Stimulated activated memory B cell treated with anti-CD40 and anti-IgM and Interleukin-4, amounts not matched to agents 10 μg/mL and 1 μg/mL and 100 μg/mL, for 72 hours (primary cell): ENCODE measurements at places on chromosomes 1 and 21.

GRCh38 chr1:208599063-208599462 lies 354.9 kb upstream of the PLXNA2 start:
- no peak for ATAC-seq

GRCh38 chr1:78911956-78912880 lies 94.3 kb downstream of the ADGRL4 start:
- no peak for ATAC-seq

GRCh38 chr1:75310067-75310466 lies 175.9 kb downstream of the LHX8 start:
- ATAC-seq: no peak

DNA sequence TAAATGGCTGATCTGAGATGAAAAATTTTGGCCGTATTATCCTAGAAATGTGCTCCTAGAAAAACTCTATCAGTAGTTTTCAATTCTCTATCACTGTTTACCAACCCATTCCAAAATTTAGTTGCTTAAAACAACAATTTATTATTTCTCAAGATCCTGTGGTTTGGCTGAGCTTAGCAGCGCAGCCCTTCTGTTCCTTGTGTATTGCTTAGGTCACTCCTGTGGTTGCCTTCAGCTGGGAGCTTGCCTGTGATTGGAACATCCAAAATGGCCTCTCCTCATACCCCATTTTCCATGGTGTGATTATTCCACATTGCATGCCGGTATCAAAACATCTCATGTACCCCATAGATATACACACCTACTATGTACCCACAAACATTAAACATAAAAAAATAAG lies 22.8 kb upstream of the STUM start:
- no peak for ATAC-seq

DNA sequence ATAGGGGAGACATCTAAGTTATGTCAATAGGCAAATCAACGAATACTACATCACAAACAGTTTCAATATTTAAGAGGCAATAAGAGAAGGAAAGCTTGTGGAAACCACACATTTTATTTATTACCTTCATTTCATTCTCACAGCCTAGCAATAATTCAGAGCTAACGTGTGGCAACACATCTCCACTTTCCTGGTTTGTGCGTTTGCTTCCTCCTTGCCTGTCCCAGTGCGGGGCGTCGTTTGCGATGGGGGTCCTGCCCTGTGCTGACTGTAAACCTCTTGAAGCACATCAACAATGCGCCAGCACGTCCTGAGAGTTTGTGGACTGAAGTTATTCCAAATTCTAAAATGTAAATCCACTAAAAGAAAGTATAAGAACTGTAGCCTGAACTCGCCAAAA lies 14.4 kb upstream of the VPS26C start:
- ATAC-seq: no peak

GRCh38 chr21:34818662-34819158 lies 149.9 kb downstream of the CLIC6 start:
- no peak for ATAC-seq

DNA sequence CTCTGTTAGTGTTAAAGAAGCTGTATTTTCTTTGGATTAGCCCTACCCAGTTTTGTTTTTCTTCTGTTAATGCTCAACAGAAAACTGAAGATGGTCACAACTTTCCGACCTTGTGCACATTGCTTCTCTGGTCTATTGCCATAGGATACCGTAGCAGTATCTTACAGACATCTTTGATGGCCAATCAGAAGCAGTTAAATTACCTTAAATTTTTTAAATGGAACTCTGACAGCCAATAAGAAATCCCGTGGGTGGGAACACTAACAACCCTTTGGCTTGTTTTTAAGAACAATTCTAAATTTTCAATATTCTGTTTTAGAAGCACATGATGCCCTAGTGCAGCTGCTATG lies 17.2 kb downstream of the NFYC start:
- ATAC-seq: peak; percentile 89

GRCh38 chr1:236553370-236553769 lies 29.6 kb downstream of the LGALS8 start:
- ATAC-seq: no peak

DNA sequence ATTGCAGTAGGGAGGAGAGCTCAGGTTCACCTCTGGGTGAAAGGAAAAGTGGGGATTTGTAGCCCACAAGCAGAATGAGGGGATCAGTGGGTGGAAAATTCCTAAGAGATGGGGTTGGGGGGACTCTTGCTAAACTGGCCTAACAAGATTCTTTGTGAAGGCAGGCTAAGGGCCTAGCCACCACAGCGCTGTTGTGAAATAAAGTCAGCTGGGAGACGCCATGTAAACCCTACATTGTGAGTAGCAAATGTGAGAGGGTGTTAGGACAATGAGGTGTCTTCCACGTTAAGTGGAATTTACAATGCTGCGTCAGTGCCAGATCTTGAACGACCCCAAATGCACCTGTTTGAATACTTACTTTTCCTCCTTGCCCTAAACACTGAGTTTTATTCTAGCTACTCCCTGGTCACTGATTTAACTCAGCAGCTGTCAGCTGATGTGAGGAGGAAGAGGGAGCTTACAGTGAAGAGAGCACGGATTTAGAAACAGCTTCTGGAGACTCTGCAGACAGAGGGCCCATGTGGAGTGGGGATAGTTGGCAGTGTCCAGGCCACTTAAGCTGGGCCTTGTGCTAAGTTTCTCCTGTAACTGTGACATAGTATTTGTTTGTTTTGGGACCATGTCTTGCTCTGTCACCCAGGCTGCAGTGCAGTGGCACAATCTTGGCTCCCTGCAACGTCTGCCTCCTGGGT lies 17.3 kb downstream of the PDPN start:
- ATAC-seq: no peak

DNA sequence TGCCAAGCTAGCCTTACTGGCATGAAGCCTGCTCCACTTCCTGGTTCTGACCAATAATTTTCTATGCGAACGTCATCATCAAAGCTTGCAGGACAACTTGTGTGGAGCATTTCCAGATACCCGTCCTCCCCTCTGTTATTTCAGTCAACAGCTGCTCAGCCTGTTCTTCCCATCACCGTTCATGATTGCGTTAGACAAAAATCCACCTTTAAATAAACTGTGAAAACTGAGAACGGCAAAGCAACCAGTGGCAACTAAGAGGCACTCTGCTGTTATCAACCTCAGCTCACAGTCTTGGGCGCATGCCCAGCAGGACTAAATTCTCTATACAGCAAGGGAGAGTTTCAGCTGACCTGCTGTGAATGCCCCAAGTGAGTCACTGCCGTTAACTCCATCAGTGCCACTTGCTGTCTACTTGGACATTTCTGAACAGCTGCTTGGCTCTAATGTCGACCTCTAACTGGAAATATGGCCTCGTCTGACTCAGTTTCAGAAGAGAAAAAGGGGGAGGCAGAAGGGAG lies 207.4 kb upstream of the RUNX1 start:
- no peak for ATAC-seq

DNA sequence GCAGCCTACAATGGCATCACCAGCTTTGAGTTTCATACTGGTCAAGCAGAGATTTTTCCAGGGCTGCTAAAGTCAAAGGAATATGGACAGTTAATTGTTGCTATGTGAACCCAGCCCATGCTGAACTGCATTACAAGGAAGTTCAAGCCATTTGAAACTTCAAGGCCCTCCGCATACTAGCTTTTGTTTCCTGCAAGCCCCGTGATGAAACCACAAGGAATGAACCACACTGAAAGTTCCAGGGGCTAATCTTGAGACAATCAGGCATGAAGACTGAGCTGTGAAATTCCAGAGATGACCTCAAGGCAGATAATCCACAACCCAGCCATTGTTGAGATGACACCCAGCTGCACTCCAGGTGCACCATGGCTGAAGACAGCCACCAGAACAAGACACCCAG lies 180.8 kb downstream of the C1orf21 start:
- ATAC-seq: no peak
